Stimulated activated CD4-positive, alpha-beta T cell treated with anti-CD3 and anti-CD28 coated beads, Interleukin-15, amount 100 ng/mL, for 48 hours (primary cell): ENCODE measurements at places on chromosomes 12 and 14.

GRCh38 chr14:100146531-100147091, 12.8 kb downstream of the DEGS2 start:
- no peak for DNase-seq

GRCh38 chr14:75615200-75615599, 36.8 kb downstream of the FLVCR2 start:
- DNase-seq = no peak

DNA sequence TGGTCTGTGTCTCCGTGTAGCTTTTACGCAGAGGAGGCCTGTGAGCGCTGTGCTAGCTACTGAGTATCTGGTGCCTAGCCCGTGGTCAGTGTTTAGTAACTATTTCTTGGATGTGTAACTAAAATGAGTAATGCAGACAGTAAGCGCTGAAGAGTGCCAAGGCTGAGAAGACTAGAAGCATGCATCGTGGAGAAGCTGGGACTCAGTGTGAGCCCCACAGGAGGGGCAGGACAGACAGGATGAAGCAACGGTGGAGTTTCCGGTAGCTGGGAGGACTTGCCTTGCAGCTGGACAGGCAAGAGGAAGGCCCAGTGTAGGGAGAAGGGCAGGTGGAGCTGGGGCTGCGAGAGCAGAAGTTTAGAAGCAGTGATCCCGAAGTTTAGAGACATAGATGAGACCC, 233.4 kb upstream of the FKBP4 start:
- no peak for DNase-seq

DNA sequence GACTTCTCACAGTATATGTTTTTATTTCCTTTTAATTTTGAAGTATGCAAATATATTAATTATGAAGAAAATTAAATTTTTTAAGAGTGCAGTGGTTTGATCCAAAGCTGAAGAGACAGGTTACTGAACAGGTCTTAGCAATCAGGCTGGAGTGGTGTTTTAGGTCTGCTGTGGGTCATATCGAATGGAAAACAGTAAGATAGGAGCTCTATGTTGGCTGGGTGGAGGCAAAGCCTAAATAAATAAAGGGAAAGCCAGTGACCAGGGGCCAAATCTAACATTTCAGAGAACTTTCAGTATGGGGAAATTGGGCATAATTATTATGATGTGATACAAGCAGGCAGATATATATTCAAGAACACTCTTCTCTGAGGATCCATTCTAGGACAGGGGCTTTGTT, 12.7 kb upstream of the TSPAN8 start:
- no peak for DNase-seq

DNA sequence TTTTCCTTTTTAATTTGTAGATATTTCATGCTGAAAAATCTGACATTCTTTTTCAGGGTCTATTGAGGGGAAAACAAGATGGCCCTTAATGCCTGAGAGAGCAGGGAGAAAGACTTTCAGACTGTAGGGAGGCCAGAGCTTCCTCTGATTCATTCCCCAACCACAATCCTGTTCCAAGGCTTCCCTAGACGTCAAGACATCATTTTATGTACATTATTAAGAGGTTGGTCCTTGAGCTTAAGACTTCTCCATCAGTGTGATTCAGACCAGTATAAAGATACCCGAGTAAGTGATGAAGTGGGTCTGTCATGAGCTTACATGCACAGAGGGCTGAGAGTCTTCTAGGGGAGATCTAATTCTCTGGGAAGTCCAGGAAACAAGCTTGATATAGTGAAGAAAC, 57.3 kb downstream of the AVPR1A start:
- DNase-seq = no peak

GRCh38 chr14:75175677-75176141, 703 bp downstream of the TMED10 start:
- no peak for DNase-seq

- no peak for DNase-seq
These were observed 57.4 kb downstream of the SLC15A5 start for GRCh38 chr12:16220120-16220519.

DNA sequence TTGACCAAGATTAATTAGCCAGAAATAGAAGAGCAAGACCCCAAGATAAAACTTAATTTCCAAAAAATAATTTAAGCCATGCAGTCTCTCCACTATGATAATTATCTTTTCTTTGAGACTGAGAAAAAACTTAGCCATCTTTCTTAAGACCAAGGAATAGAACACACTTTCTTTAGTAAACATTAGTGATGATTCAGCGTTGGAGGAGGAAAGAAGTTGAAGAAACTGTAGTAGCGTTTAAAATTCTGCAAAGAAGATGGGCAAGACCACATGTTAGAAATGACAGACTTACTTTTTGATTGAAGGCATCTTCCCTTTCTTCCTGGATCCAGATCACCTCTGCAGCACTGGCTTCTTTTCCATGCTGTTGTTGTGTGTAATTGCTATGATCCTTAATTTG, 124.8 kb upstream of the RASSF8 start:
- DNase-seq = no peak
